Osteocyte (in vitro differentiated cells): ENCODE measurements at places on chromosomes 6 and 20. TPM values are rescaled to one million over a fixed set of nuclear protein-coding genes. Genes with fewer than 3 reads are reported as not detected.
A peak's percentile ranks its signal among the peaks of the same experiment; 100 is the strongest.

DNA sequence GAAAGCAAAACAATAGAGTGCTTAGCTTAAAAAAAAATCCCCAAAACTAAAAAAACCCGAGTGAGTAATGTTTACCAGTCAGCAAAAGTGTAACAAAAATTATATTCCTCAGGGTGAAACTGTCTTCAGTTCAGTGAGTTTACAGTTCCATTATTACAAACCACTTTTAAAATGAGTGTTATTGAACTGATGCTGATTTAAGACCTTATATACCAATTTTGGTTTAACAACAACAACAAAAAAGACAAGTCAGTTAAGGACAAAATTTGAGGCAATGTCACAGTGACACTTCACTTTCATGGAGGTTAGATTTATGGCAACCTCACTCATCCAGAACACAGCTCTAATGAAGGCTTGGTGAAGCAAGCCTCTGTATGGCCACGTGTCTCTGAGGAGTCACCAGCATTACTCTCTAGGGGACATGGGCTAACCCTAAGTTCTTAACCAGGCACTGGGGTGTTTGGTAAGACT, 630.8 kb downstream of the PHF3 start:
- DNase-seq, result no peak
- no peak overlapping the region for H3K4me3 ChIP-seq
- H3K36me3 ChIP-seq, result no peaks in the 10 kb centered on the region
- H3K4me1 ChIP-seq, result peaks cover 11% of the 10 kb centered on the region

DNA sequence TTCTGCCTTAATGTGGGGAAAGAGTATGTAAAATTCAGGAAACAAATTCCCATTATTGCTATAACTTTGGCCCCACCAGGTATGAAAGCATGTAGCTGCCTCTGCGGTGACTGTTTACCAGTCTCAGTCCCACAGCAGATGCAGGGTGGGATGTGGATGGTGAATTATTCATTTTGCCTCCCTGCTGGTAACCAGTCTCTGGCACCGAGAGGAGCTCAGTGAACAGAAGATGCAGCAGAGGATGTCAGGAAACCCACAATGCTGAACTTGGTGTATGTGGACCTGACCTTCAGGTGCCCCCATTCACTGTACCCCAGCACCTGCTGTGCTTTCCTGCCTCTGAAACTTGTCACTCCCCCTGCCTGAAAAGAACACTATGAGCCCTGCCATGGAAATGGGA, 8.8 kb upstream of the METTL24 start:
- H3K4me1 ChIP-seq, result no peaks in the 10 kb centered on the region
- no peak for DNase-seq
- no peak overlapping the region for H3K4me3 ChIP-seq

GRCh38 chr6:84061613-84062398, 28.2 kb downstream of the MRAP2 start:
- H3K4me3 ChIP-seq, result no peak overlapping the region
- DNase-seq, result no peak
- H3K27me3 ChIP-seq, result peaks cover 9% of the 10 kb centered on the region
- H3K4me1 ChIP-seq, result peaks cover 31% of the 10 kb centered on the region
- no peaks in the 10 kb centered on the region for H3K36me3 ChIP-seq
- H3K27ac ChIP-seq, result peak overlapping the region; percentile 24

DNA sequence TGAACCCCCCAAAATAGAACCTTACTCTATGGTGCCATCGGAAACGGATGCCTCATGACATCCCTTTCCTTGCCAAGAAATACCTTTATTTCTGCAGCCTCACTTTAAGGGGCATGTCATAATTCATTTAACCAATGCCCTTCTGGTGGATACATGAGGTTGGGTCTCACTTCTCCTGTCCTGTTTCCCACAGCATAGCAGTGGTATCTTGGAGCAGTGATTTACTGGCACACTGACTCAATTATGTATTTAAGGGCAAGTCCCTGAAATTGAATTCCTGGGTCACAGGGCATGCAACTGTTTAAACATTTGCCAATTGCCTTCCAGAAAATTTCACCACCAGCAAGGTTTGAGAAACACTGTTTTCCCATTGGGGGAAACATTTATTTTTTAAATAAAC, 639 bp upstream of the LBP start:
- no peak overlapping the region for H3K27ac ChIP-seq
- peaks cover 31% of the 10 kb centered on the region for H3K27me3 ChIP-seq
- H3K4me3 ChIP-seq, result no peak overlapping the region
- no peak for DNase-seq

SMLR1 gene
- total RNA-seq, result not detected in 2 replicates

RIPPLY2 gene
- total RNA-seq, result not detected in 2 replicates

GRCh38 chr20:47305667-47306066, 50.8 kb downstream of the ZMYND8 start:
- DNase-seq, result no peak
- H3K4me1 ChIP-seq, result peaks cover 41% of the 10 kb centered on the region
- H3K4me3 ChIP-seq, result no peak overlapping the region

DNA sequence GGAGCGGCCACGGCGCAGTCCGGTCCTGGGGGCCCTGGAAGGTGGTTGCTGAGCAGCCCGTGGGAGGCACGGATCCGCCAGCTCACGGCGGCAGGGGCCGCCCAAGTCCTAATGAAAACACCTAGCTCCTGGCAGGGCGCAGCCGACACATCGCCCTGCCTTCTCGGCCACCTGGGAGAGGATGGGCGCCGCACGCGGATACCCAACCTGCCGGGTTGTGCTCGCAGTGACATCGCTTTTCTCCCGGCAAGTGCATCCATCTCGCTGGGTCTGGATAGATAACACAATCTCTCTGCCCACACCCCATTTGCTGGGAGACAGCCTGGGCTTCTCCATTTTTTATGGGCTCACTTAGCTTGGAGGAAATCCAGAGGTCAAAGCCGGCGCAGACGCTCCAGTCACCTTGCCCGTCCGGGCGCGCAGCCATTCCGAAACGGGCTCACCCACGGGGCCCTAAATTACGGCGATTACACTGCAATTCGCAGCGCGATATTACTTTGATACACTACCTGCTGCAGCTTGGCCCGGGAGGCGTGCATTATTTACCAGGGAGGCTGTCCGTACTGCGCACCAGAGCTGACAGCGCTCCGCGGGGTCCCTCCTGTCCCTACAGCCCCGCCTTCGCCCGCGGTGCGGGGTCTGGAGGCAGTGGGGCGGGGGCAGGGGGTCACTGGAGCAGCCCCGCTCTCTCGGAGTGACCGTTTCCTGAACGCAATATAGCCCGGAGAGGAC, 36.2 kb upstream of the CCDC167 start:
- peaks cover 20% of the 10 kb centered on the region for H3K27me3 ChIP-seq
- H3K4me1 ChIP-seq, result peaks cover 12% of the 10 kb centered on the region
- no peaks in the 10 kb centered on the region for H3K36me3 ChIP-seq
- no peak for DNase-seq
- H3K4me3 ChIP-seq, result peak overlapping the region; percentile 61
- no peak overlapping the region for H3K27ac ChIP-seq

RIMS4 gene
- 0.73 and 0.75 TPM in 2 replicates for total RNA-seq

TNFRSF6B gene
- 0.84 and 2.3 TPM in 2 replicates for total RNA-seq

GRCh38 chr6:1577896-1578745, 31.6 kb upstream of the FOXC1 start:
- H3K4me3 ChIP-seq, result no peak overlapping the region
- DNase-seq, result peak; percentile 32
- peaks cover 12% of the 10 kb centered on the region for H3K4me1 ChIP-seq
- no peak overlapping the region for H3K27ac ChIP-seq

DNA sequence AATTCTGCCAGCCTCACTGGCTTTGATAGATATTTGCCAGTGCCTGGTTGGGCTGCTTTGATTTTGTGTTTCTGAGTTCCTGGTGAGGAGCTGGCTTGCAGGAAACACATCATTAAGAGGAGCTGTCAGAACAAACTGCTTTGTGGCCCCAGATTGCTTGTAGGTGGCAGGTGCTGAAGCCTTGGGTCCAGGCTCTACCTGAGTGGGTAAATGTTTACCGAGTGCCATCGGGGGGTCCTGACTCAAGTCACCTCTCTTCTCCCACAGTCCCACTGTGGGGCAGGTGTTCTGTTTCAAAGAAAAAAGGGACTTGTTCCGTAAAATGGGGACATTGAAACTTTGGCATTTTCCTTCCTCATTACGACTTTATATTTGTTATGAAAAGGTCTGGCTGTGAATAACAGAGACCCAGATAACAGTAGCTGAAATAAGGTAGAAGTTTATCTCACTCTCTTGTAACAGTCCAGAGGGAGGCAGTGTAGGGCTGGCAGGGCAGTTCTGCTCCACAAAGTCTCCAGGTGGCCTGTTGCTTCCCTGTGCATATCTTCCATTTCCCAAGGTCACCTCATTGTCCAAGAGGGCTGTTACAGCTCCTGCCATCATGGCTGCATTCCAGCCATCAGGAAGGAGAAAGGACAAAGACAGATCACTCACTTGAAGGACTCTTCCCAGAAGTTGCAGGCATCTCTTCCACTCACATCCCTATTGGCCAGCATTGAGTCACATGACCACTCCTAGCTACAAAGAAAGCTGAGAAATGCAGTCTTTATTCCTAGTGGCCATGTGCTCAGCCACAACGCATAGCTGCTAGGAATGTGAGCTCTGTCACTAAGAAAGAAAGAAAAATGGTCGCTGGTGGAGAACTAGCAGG, 149.9 kb upstream of the KCNG1 start:
- DNase-seq, result no peak
- H3K4me3 ChIP-seq, result no peak overlapping the region
- no peaks in the 10 kb centered on the region for H3K4me1 ChIP-seq
- no peaks in the 10 kb centered on the region for H3K36me3 ChIP-seq
- H3K27me3 ChIP-seq, result peaks cover 41% of the 10 kb centered on the region

DNA sequence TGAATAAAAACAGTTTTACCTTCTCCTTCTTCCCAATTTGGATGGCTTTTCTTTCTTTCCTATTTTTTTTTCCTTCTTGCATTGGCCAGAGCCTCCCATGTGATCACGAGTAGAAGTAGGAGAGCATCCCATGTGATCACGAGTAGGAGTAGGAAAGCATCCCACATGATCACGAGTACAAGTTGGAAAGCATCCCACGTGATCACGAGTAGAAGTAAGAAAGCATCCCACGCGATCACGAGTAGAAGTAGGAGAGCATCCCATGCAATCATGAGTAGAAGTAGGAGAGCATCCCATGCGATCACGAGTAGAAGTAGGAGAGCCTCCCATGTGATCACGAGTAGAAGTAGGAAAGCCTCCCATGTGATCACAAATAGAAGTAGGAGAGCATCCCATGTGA, 218.6 kb downstream of the DLL1 start:
- no peaks in the 10 kb centered on the region for H3K36me3 ChIP-seq
- H3K27me3 ChIP-seq, result no peaks in the 10 kb centered on the region
- no peak overlapping the region for H3K27ac ChIP-seq
- no peak overlapping the region for H3K4me3 ChIP-seq
- no peaks in the 10 kb centered on the region for H3K4me1 ChIP-seq
- DNase-seq, result no peak

- no peak overlapping the region for H3K4me3 ChIP-seq
- no peak overlapping the region for H3K27ac ChIP-seq
- H3K4me1 ChIP-seq, result no peaks in the 10 kb centered on the region
- DNase-seq, result no peak
- no peaks in the 10 kb centered on the region for H3K36me3 ChIP-seq
Observed at GRCh38 chr6:169005166-169005565, 248.5 kb downstream of the THBS2 start.
